SJCRH30 (cell line): ENCODE measurements at places on chromosomes 4 and X.

DNA sequence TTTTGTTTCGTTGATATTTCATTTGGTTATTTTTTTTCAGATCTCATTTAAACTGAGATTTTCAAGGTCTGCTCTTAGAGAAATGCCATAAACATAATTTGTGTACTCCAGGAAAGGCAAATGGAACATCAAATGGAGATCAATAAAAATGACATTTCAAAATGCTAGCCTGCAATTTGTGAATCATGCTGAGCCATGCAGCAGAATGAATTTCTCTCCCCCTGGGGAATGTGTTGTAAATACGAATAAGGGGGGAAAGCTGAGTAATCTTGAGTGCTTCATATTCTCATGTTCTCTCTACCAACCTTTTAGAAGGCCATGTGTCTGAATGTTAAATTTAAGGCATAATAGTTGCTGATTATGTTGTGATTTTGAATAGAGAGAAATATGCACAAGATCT, 7.8 kb downstream of the ZCCHC4 start:
- DNase-seq = no peak

DNA sequence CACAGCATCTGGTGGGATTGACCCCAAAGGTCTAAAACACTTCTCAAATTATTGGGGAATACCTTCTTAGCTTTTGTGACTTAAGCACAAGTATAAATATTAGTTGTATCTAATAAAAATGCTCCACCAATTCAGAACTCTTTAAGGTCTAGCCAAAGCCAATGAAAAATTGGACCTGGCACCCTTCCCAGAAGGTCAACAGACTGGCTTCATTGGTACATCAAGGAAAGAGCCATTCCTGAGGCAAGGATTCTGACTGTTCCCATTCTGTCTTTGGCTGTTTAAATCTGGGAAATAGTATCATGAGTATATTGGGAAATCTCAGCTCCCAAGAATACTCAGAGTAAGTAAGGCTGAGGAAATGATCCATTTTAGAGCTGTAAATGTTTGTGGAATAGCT, 153.0 kb upstream of the TRPC5 start:
- no peak for DNase-seq

DNA sequence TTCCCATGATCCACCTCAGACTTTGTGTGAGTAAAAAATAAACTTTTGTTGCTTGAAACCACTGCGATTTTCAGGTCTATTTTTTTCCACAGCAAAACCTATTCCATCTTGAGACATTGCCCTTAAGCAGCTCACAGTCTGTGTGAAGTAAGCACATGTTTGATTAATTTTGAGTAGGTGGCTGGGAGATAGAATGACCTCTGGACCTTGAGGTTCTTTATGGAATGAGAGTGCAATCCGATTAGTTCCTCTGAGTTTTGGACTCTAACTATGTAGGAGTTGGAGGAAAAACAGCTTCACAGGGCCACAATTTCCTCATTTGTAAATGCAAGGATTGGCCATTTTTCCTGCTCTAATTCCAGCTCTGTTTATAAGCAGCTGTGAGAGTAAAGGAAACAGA, 234.1 kb upstream of the IGFBP7 start:
- no peak for DNase-seq

GRCh38 chrX:25343060-25343459, 327.3 kb upstream of the ARX start:
- DNase-seq = no peak

- DNase-seq = no peak
Measured at GRCh38 chr4:35520059-35520458, 724.3 kb downstream of the ARAP2 start.

DNA sequence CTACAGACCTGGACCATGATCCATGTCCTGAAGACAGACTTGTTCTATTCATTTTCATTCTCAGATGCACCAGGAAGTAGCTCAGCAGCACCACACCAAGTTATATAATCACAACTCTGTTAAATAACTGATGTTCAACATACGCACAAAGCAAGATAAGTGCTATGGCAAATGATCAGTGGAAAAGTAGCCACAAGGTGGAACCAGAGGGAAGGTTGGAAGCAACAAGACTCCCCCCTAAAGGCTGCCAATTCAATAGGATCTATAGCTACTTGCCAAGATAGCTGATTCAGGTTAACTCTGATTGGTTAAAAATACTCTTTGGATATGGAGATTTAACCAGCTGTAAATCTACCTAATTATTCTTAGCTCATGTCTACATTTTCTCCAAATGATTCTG, 23.7 kb upstream of the FAM47B start:
- peak; percentile 48 for DNase-seq

GRCh38 chr4:6154875-6155274, 45.5 kb downstream of the JAKMIP1 start:
- no peak for DNase-seq

- DNase-seq = no peak
Measured at GRCh38 chr4:152994038-152994437, 57.9 kb downstream of the FHDC1 start.

DNA sequence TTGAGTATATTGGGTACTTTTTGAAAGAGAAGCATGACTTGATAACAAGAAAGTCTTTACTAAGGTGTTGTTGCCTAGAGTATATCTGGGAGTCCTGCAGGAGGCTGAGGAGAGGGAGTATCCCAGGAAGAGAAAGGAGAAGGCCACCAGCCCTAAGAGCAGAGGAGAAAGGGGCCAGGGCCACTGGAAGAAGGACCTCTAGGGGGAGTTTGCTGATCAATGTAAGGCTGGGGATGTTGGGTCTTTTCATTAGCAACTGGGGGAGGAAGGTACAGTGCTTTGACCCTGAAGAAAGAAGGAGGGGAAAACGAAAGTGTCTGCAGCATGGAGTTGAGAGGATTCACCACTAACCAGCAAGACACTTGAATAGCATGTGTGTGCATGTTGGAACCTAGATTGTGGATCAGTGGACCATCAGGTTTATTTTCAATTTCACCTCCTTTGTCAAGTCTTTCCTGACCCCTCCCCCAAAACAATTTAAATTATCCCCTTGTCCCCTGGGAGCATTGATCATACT, 4.5 kb downstream of the SMIM9 start:
- no peak for DNase-seq

GRCh38 chrX:10741003-10741402, 120.6 kb upstream of the MID1 start:
- DNase-seq = no peak

GRCh38 chr4:173332021-173332487, 2.1 kb downstream of the HMGB2 start:
- DNase-seq = no peak

DNA sequence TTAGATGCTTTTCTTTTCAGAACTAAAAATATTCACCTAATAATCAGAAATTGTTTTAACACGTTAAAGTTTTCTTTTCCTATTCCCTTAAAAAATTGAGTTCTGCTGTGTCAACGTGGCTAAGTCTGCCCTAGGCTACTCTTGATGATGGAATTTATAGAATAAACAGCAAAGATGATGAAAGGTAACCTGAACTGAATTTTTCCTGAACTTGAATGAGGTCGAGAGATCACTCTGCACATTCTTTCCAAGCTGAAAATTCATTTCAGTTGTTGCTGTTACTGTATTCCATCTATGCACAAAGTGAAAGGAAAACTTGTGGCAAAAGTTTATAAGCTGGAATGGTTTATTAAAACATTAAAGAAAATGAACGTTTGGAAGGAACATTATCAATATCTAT, 245.9 kb upstream of the GIMD1 start:
- no peak for DNase-seq

DNA sequence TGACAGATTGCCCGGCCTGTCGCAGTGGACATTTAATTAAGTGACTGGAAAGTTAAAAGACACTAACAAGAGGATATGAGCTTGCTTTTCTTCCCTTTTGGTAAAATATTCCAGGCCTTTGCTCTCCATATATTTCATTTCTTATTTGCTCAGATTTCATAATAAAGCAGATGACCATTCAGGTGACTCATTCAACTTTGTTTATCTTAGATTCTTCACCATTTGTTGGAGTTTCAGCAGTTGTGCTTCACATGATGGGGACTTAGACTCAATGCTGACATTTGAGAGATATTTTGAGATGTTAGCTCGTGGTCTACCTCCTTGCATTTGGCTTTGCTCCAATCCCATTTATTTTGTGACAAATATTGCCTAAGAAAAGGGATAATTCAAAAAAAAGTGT, 312.2 kb downstream of the ARHGAP24 start:
- DNase-seq = peak; percentile 36

DNA sequence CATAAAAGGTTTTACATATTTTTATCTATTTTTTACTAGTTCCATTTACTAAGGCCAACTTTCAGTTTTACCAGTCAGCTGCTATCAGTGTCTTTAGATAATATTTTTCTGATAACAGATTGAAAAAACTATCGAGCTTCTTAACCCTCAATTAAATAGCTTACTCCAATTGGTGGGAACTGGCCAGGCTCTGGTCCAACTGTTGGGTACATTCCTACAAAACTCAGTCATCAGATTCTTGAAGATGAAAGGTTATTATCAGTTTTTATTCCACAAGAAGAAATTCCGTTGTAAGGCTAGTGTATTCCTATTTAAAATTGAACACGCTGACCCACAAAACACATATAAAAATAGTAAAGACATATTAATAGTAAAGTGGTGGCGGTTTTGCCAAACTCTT, 346.2 kb downstream of the MAPK10 start:
- DNase-seq = no peak

- no peak for DNase-seq
Measured at GRCh38 chr4:182885738-182886077, 31.5 kb downstream of the DCTD start.

GRCh38 chr4:111011458-111011857, 388.6 kb upstream of the PITX2 start:
- no peak for DNase-seq

DNA sequence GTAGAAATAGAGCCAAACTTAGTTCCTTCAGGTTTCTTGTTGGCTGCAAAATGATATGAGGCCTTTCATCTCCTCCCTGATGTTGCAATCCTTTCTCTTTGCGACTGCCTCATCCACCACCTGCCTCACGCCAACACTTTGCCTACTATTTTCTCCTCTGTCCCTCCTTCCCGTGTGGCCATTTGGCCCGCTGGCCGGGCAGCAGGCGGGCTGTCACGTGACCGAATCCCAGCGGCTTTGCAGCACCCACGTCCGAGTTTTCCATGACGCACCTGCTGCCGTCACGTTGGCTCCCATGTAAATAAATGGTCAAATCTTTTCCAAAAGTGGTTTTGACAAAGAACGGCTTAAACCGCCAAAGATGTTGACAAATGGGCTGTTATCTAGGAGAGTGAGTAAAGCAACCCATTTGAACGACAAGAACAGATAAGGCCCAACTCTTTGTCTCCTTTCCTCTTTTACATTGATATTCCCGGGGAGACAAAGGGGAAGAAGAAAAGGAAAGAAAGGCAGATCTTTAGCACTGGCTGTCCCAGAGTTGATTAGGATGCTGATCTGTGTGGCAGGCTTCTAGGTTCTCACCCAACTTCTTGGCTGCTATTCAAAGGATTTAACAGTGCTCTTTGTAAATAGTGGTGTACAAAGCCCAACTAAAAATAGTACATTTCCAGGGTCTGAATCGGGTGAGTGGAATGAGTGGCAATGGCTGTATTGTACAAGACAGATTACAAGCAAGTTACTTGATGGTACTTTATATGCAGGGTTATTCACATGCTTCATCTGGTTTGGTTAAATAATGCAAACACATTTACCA, 174.2 kb upstream of the JADE1 start:
- peak; percentile 88 for DNase-seq

GRCh38 chr4:105186701-105187161, 40.1 kb downstream of the TET2 start:
- no peak for DNase-seq

- DNase-seq = no peak
Measured at GRCh38 chrX:23626651-23627050, 40.6 kb upstream of the PRDX4 start.

DNA sequence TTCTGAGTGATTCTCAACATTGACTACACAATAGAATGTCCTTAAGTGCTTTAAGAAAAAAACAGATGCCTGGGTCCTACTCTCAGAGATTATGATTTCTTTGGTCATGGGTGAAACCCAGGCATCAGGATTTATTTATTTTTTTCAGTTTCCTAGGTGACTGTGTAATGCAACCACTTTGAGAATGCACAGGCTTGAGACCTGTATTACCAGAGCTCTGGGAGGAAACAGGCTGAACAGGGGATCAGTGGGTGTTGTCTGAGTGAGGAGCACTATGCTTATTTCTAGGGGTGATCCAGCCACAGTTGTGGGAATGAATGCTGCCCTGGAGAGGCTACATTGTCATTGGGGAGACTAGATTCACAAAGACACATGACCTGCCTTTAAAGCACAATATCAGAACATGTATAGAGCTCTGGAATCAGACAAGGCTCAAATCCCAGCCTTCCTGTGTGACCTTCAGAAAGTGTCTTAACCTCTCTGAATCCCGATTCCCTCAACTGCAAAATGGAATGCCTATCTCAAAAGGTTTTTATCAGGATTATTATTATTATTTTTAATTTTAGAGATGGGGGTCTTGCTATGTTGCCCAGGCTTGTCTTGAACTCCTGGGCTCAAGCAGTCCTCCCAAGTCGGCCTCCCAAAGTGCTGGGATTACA, 61.6 kb upstream of the PRPS1 start:
- no peak for DNase-seq

- no peak for DNase-seq
Measured at GRCh38 chr4:27145597-27145996, 285.0 kb downstream of the STIM2 start.
